Activated naive CD4-positive, alpha-beta T cell treated with anti-CD3 and anti-CD28 coated beads, Interleukin-2, amount 50 U/mL, for 72 hours (primary cell): ENCODE measurements at places on chromosomes 5 and 9. TPM values are rescaled to one million over a fixed set of nuclear protein-coding genes. Genes with fewer than 3 reads are reported as not detected.
A peak's percentile ranks its signal among the peaks of the same experiment; 100 is the strongest.

- DNase-seq: no peak
Measured at GRCh38 chr5:17061973-17062470, 125.9 kb upstream of the MYO10 start.

- DNase-seq: no peak
Measured at GRCh38 chr5:8908055-8908683, 637.7 kb downstream of the SEMA5A start.

DNA sequence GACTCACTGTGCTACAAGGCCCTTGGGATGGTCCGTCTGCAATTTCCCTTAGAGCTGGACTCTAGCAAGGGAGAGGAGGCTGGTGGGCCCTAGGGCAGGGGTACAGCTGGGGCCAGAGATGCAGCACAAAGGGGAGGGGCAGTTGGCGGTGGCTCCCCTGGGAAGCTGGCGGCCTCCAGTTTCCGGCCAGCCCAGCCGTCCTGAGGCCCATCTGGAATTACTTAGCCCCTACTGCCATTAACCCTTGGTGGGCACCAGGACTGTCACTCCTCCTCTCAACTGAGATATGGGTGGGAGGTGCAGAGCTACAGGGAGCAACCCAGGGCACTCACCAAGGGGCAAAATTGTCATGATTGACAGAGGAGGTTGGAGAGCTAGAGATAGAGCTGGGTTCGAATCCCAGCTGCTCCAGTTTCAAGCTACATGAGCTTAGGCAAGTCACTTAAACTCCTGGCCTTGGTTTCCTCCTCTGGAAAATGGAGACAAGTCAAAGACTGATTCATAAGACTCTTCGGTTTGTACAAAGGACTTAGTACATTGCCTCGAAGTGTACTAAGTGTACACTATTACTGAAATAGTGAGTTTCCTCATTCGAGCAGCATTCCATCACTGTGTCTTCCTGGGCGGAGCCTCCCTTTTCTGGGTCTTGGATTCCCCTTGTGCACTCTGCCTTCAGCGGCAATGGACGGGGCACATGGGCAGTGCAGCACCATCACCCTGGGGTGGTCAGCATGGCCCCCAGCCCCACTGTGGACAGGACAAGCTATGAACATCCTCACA, 2.7 kb upstream of the PDGFRB start:
- no peak for DNase-seq

DNA sequence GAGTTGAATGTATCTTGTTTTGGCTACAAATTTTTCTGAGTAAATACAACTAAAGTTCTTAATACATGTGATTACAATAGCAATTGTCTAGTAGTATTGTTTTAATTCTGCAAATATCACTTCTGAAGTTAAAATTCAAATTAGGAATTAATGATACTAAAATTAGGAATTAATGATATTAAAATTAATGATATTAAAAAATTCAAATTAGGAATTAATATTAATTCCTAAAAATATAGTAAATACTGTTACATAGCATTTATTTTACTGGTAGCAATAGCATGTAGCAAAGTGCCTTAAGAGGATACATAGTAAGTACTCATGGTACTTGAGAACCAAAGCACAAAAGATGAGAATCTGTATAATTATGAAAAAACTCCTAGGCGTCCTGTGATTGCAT, 136.2 kb downstream of the DMXL1 start:
- no peak for DNase-seq

Gene ACOT12
- total RNA-seq: not detected

Gene LRRC26
- not detected for total RNA-seq

DNA sequence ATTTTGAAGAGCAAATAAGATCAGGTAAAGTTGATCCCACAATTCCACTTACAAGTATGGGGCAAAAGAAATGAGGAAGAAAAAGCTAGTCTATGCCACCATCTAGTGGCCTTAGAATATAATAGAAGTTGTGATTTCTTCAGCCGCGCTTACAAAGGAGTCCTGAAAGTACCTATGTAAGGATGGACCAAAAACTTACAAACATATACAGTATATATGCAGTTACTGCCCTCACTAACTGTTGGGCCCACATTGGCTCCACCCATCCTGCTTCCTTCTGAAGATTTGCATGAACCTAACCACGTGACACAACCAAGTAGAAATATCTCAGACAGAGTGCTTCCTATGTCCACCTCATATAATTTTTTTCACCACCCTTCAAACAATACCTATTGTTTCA, 11.7 kb upstream of the OR13D1 start:
- DNase-seq: peak; percentile 3

DNA sequence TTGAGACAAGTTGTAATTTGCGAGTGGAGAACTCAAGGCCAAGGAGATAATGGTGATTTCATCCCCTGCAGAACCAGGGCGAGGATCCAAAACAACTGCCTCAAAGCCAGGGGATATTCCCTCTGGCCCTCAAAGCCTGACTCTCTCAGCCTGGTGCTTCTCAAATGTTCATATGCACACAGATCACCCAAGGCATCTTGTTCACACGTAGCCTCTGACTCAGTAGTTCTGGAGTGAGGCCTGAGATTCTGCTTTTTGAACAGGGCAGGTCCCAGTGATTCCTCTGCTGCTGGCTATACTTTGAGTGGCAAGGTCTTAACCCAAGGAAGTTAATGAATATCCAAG, 30.2 kb upstream of the WWC1 start:
- DNase-seq: no peak

Gene RMI1
- 16.0 TPM for total RNA-seq

Gene BAAT
- total RNA-seq: not detected

- DNase-seq: no peak
Measured at GRCh38 chr5:14882658-14883580, 11.3 kb upstream of the ANKH start.

Gene NTNG2
- 2.4 TPM for total RNA-seq

- DNase-seq: no peak
Measured at GRCh38 chr5:142871363-142872193, 101.4 kb downstream of the ARHGAP26 start.

Gene LHX2
- total RNA-seq: not detected

DNA sequence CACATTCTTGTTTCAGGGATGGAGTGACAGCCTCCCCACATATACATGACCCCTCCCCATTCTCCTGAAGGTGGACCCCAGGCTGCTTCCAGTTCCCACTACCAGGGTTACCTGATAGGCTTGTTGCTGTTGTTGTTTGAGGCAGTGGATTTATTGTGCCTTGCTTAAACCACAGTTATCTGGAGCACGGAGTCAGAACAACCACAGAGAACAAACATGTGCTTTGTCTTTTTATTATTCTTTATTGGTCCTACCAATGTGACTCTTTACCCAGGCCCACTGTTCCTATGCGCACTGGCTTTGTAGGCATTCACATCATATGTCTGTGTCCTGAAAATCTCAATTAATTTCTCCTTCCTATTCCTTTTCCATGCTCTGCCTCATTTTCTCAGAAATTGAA, 41.2 kb upstream of the IPPK start:
- no peak for DNase-seq
